ENCODE measurements at places on chromosomes 5 and 9.

GRCh38 chr9:34384368-34385165 lies 7.9 kb upstream of the MYORG start:
- DNase-seq = no peak

DNA sequence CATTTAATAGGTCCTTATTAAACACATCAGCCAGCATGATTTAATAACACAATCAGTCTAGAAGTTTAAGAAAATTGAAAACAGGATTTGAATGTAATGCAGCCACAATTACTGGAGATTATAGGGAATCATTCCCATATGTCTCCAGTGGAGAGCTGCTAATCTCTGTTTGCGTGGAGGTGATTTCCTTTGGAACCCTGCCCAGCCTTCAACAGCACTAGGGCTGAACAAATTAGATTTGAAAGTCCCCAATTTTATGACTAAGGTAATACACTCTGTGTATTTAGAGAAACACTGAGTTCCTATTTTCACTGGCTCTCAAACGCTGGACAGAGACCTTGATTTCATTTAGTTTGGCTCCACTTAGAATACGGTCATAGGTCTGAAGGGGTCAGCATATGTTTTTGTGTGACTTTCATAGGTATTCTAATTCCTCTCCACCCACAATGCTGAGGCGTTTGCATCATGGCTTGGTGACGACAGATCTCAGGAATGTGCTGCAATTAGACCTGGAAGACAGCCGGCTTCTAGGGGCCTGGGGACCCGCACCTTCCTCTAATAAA lies 508.3 kb downstream of the EBF1 start:
- no peak for DNase-seq

GRCh38 chr5:58085800-58086199 lies 374.1 kb downstream of the PLK2 start:
- no peak for DNase-seq

DNA sequence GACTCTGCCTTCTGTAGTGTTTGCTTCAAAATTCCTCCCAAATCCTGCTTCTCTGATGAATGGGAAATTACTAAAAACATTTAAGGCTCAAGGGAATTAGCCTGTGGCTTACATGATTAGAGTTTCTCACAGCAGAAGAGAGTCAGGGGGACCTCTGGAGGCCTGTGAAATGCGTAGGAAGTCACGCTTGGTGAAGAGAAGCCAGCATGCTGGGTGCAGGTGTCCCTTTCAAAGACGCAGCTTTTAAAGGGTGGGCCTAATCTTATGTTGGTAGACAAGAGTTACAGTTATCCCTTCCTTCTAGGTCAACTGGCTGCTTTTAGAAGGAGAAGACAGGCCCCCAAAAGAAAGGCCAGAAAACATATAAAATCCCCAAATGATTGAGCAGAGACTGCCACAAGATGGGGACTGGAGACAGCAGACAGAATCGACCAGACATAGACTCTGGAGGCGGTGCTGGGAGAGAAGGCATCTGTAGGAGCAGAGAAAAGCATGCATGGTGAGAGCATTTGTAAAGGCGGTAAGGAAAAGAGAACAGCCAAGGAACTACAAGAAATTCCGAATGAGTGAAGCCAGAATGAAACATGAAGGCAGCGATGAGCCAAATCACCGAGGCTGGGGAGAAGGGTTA lies 42.3 kb downstream of the B4GALT1 start:
- DNase-seq = no peak

DNA sequence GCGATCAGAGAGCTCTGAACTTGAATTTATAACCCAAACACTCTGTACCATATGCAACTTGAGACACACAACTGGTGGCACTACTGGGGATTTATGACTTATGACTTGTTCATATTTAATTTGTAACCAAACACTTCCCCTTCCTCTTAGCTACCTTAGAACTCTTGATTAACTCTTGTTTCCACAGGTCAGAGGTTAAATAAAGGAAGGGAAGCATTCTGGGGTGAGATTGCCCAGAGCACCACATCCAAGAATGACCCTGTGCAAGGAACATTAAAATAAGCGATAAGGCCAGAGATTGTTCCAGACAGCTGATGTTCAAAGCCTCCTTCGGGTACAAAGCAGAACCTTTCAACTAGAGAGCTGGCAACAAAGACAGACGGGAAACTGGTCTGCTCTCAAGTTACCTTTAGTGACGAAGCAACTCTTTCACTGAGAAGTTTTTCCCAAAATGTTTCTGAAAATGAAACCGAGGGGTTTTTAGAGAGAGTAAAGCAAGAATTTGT lies 242.6 kb downstream of the DENND1A start:
- DNase-seq = no peak

Data from CD4-positive, alpha-beta T cell treated with Interleukin-1 beta for 1 hour (primary cell).